ENCODE measurements at places on chromosomes 4 and X. TPM values are rescaled to one million over a fixed set of nuclear protein-coding genes. Genes with fewer than 3 reads are reported as not detected.

LANCL3 gene
- total RNA-seq: 0.55 TPM

SPATA18 gene
- 6.6 TPM for total RNA-seq

SPIN3 gene
- 16.3 TPM for total RNA-seq

RENBP gene
- 14.0 TPM for total RNA-seq

FRMD7 gene
- total RNA-seq: not detected

SLC4A4 gene
- total RNA-seq: 1.1 TPM

AWAT2 gene
- total RNA-seq: not detected

FAT1 gene
- total RNA-seq: 172 TPM

CLTRN gene
- 2.2 TPM for total RNA-seq

WDR17 gene
- 4.4 TPM for total RNA-seq

TMSB15B gene
- total RNA-seq: 11.4 TPM

TDO2 gene
- total RNA-seq: 0.13 TPM

POLN gene
- total RNA-seq: 3.5 TPM

TEX11 gene
- 0.18 TPM for total RNA-seq

ZBED1 gene
- total RNA-seq: 47.3 TPM

APELA gene
- total RNA-seq: 25.1 TPM

GAGE12H gene
- total RNA-seq: not detected

DGAT2L6 gene
- not detected for total RNA-seq

KDR gene
- total RNA-seq: 87.2 TPM

CYSLTR1 gene
- total RNA-seq: 0.07 TPM

UGT2A1 gene
- 0.34 TPM for total RNA-seq

AMER1 gene
- 9.9 TPM for total RNA-seq

BMPR1B gene
- total RNA-seq: 0.77 TPM

ZGRF1 gene
- 46.6 TPM for total RNA-seq

PNCK gene
- 8.6 TPM for total RNA-seq

GPRASP1 gene
- 2.0 TPM for total RNA-seq

Measured in WTC11 (cell line).